Vagina (tissue), 2 donors: ENCODE measurements at places on chromosomes 6 and 20.
A peak's percentile ranks its signal among the peaks of the same experiment; 100 is the strongest.

DNA sequence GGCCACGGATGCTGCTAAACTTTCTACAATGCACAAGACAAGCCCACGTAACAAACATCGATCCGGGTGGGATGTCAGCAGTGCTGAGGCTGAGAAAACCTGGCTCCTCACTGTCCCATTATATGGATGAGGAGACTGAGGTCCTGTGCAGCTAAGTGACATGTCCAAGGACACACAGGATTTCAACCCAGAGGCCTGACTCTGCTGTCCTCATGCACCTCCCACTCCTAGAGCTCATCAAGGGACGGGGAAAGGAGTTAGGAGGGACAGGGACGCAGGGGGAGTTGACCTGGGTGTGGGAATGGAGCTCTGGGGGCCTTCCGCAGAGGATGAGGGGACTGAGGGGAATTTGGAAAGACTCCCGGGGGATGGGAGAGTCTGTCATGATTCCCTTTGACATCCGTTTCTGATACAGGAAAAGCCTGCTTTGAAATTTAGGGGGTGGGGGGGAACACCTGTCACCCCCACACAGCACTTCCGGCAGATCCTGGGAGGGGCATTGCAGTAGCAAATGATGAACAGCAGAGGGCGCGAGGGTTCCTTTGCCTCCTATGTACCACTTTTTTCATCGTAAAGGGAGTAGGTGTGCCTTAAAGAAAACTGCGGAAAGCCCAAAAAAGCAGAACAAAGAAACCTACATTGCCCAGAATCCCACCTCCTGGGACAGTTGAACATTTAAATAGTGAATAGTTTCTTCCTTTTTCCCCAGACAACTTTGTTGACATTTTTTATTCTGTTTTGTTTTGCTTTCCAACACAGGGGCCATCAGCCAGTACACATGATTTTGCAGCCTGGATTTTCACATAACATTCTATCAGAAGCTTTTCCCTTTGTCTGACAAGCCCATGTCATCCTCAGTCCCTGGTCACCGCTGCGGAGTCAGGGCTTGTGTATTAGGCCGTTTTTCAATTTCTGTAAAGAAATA lies 48.6 kb downstream of the SLC2A10 start:
- no peaks in the 10 kb centered on the region for H3K36me3 ChIP-seq
- H3K27ac ChIP-seq, result no peak overlapping the region
- H3K27me3 ChIP-seq, result no peaks in the 10 kb centered on the region
- no peak for DNase-seq

- peaks cover 13% of the 10 kb centered on the region for H3K4me1 ChIP-seq
- no peak for DNase-seq
- no peak overlapping the region for H3K4me3 ChIP-seq
- H3K27me3 ChIP-seq, result no peaks in the 10 kb centered on the region
- H3K36me3 ChIP-seq, result no peaks in the 10 kb centered on the region
- H3K27ac ChIP-seq, result no peak overlapping the region
Observed at GRCh38 chr6:122066200-122066599, 333.3 kb upstream of the HSF2 start.

DNA sequence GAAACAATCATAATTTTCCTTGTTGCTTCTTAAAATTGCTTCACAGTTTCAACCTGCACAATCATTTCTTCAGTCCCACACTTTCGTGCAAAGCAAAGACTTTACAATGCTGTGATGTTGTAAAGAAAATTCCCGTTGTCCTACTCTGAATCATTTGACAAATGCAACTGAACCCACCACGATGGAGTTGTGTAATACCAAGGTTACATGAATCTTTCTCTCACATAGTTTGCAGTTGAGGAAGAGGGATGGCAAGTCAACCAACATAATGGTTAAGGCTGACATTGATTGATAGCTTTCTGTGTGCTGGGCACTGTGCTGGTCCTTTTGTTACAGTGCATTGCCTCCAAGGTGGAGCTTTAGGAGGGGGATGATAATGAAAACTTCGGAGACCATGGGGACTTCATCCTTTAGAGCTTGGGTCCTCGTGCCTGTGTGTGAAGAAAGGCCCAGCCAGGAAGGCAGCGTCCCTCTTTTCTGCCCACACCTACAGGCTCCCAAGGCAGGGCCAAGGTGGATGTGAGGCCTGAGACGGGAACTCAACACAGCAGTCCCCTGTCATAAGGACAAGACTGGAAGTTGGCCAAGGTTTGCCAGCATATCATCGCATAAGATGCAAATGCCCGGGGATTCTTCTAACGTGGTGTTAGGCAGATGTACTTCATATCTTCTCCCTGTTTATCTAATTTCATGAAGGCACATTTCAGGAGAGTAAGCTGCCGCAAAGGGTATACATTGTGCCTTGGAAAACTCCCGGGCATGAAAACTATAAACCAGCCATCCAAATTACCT lies 96.9 kb downstream of the LY86 start:
- no peak overlapping the region for H3K4me3 ChIP-seq
- peaks cover 30% of the 10 kb centered on the region for H3K4me1 ChIP-seq
- no peaks in the 10 kb centered on the region for H3K36me3 ChIP-seq

DNA sequence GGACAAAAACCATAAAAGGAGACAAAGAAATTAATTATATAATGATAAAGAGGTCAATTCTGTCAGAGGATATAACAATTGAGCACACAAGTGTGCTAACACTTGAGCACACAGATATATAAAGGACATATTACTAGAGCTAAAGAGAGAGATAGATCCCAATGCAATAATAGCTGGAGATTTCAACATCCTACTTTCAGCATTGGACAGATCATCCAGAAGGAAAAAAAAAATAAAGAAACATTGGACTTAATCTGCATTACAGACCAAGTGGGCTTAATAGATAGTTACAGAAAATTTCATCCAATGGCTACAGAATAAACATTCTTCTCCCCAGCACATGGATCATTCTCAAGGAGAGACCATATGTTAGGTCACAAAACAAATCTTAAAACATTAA lies 9.9 kb downstream of the VNN1 start:
- H3K4me1 ChIP-seq, result no peaks in the 10 kb centered on the region
- H3K36me3 ChIP-seq, result no peaks in the 10 kb centered on the region
- no peak overlapping the region for H3K4me3 ChIP-seq
- no peaks in the 10 kb centered on the region for H3K27me3 ChIP-seq

DNA sequence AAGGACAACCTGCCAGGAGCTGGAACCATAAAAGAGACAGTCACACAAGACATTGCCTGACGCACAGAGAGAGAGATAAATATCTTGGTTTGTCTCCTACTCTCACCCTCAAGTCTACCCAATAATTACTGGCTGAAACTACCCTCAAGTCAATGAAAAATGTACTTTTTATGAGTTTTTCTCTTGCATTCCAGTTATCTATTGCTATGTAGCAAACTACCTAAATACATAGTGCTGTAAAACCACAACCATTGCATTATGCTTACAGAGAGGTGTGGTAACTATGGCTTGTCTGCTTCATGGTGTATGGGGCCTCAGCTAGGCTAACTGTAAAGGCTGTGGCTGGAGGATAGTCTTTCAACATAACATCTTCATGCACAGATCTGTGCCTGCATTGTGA lies 247.8 kb downstream of the HAO1 start:
- DNase-seq, result no peak
- H3K4me1 ChIP-seq, result no peaks in the 10 kb centered on the region
- H3K27me3 ChIP-seq, result no peaks in the 10 kb centered on the region
- H3K4me3 ChIP-seq, result no peak overlapping the region

DNA sequence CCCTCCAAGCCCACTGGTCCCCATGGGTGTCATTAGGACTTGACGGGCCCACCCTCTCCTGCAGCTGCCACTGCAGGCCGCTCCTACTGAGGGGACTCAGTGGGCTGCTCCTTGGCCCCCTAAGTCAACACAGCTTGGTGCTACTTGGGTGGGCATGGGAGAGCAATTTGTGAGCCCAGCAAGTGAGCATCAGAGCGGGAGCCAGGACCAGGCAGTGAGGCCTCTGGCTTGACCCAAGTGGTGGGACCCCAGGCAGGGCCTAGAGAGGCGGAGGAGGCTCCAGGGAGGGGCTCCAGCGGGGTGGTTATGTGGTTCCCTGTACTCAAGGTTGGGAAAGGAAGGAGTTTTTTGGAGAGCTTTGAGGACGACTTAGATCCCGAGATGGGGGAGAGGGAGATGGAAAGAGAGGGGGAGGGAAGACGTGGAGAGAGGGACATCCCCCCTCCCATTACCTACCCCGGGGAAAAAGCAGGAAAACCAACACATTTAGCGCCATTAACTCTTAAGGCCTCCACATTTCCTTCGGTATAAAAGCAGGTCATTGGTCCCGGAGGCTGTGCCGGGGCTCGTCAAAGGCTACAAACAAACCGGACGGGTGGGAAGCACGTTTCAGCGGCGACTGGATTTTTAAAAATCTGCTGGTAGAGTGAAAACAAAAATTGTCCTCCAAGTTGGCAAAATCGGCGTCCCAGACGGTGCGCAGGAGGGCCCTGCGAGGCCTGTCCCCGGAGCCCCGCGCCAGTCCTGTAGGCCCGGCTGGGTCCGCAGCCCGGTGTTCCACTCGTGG lies 8.8 kb downstream of the FOXC1 start:
- H3K27ac ChIP-seq, result no peak overlapping the region
- DNase-seq, result no peak
- H3K4me1 ChIP-seq, result peaks cover 17% of the 10 kb centered on the region
- no peaks in the 10 kb centered on the region for H3K36me3 ChIP-seq

DNA sequence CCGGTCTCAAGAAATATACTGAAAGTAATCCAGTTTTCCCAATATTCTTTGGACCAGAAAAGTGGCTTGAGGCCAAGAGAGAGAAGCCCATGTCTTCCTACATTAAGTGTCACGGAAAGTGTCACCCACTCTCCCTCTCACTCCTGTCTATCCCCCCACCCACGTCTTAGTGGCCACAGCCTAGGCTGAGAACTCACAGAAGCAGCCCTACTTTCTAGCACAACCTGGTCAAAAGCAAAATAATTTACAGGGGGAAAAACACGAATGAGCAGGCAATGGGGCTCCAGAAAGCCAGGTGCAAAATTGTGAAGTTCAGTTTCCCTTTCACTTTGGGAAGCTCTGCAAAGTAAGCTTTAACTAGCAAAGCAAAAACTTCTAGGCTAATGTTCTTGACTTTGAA lies 118.0 kb downstream of the OPRM1 start:
- H3K4me1 ChIP-seq, result no peaks in the 10 kb centered on the region
- no peak overlapping the region for H3K4me3 ChIP-seq
- no peak overlapping the region for H3K27ac ChIP-seq
- no peak for DNase-seq

- H3K27ac ChIP-seq, result no peak overlapping the region
- no peak for DNase-seq
- no peaks in the 10 kb centered on the region for H3K27me3 ChIP-seq
- no peaks in the 10 kb centered on the region for H3K4me1 ChIP-seq
Observed at GRCh38 chr6:150301846-150302519, 66.8 kb upstream of the IYD start.

- H3K4me3 ChIP-seq, result no peak overlapping the region
- no peak overlapping the region for H3K27ac ChIP-seq
- H3K27me3 ChIP-seq, result no peaks in the 10 kb centered on the region
- DNase-seq, result no peak
- H3K36me3 ChIP-seq, result no peaks in the 10 kb centered on the region
Observed at GRCh38 chr6:82088978-82089771, 158.4 kb downstream of the IBTK start.

- H3K27me3 ChIP-seq, result no peaks in the 10 kb centered on the region
- H3K36me3 ChIP-seq, result no peaks in the 10 kb centered on the region
- H3K27ac ChIP-seq, result peak overlapping the region; percentile 14
Observed at GRCh38 chr6:129029778-129030177, 146.8 kb downstream of the LAMA2 start.

GRCh38 chr6:101830501-101831031 lies 437.1 kb downstream of the GRIK2 start:
- H3K4me1 ChIP-seq, result no peaks in the 10 kb centered on the region
- H3K27me3 ChIP-seq, result no peaks in the 10 kb centered on the region
- DNase-seq, result no peak
- no peaks in the 10 kb centered on the region for H3K36me3 ChIP-seq
- H3K4me3 ChIP-seq, result no peak overlapping the region

- H3K4me1 ChIP-seq, result no peaks in the 10 kb centered on the region
- H3K4me3 ChIP-seq, result no peak overlapping the region
- no peak overlapping the region for H3K27ac ChIP-seq
- DNase-seq, result no peak
- H3K27me3 ChIP-seq, result no peaks in the 10 kb centered on the region
Observed at GRCh38 chr6:162157167-162157870, 570.2 kb downstream of the PRKN start.

DNA sequence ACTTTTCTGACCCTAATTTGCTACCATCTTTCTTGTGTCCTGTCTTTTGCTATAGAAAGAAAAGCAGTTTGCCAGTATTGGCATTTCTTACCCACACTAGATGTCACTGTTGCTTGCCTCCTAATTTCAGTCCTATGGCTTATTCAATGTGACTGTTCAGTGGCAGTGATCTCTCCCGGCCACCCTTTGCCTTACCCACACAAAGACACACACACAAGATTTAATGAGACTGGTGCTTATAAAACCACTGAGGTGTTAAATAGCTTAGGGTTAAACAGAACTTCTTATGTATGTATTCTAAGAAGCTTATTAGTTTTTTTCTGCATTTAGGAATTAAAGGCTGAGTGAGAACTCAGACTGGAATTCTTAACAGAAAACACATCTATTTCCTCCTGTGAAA lies 233.6 kb upstream of the ASCC3 start:
- peaks cover 10% of the 10 kb centered on the region for H3K4me1 ChIP-seq
- no peaks in the 10 kb centered on the region for H3K36me3 ChIP-seq

GRCh38 chr6:67935976-67936477 lies 699.1 kb upstream of the ADGRB3 start:
- H3K4me3 ChIP-seq, result no peak overlapping the region
- no peak overlapping the region for H3K27ac ChIP-seq
- H3K27me3 ChIP-seq, result no peaks in the 10 kb centered on the region
- H3K4me1 ChIP-seq, result no peaks in the 10 kb centered on the region

DNA sequence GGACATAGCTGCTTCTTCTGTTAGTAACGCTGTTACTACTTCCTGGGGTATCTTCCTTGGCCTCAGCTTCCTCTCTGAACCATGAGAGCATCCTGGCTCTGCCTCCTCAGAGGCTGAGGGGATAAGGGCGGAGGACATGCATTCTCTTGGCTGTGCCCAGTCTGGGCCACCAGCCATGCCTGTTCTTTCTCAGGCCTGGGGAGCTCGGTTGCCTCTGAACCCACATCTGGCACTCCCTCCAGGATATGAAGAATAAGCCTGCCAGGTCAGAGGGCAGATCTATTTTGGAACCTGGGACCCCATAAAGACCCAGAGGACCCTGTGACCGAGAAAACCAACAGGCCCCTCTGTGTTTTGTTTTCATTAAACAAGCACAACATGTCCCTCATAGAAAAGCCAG lies 6.6 kb upstream of the ANGPT4 start:
- no peaks in the 10 kb centered on the region for H3K27me3 ChIP-seq
- H3K27ac ChIP-seq, result no peak overlapping the region
- no peak for DNase-seq
- no peaks in the 10 kb centered on the region for H3K4me1 ChIP-seq

DNA sequence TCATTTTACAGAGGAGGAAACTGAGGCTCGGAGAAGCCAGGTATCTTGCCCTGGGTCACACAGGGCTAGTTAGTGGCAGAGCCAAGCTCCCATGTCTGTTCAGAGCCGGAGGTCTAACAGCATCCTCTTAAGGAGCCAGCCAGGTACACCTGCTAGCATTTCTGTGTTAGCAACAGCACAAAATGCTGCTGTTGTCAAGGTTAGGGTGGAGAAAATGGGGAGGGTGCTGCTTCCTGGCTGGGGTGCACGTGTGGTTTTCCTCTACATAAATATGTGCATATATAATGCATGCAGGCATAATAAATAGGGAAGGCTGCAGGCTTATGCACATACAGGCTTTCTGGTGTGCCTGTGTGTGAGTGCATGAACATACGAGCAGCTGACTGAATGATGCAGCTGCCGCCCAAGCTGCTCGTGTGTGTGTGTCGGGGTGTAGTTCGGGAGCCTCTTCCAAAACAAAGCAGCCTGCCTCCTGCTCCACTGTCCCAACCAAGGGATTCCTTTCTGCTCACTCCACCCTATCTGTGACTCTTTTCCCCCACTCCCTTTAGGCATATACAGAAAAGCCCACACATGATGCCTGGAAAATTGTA lies 86.6 kb downstream of the CD40 start:
- no peak overlapping the region for H3K27ac ChIP-seq
- no peaks in the 10 kb centered on the region for H3K36me3 ChIP-seq
- no peak for DNase-seq
- H3K27me3 ChIP-seq, result no peaks in the 10 kb centered on the region
